ENCODE measurements at places on chromosomes 5 and 9.

DNA sequence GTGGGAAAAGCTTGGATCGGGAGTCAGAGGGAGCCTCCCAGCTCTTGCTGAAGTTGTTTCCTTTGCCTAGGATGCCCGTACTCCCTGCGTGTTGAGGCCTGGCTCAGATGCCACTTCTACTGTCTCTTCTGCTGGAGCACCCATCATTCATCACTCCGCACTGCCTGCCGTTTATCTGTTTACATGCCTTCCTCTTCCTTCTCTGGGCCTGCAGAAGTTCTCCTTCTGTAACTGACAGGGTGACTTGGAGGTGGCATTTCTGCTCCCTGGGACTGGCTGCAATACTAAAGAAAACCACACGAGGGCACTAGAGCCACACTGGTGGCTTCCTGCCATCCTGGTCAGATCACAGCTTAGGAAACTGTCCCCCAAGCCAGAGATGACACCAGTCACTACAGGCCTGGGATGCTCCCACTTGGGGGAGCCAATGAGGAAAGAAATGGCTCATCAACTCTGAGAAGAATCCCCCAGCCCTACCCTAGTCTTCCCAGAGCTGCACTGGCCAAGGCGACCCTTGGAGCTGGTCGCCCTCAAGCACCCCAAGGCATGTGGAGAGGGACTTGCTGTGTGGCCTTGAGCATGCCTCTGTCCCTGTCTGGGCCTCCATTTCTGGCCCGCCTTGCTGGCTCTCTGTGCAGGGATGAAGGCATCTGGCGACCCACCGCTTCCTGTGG lies 9.7 kb upstream of the SLC25A51 start:
- peak; percentile 67 for DNase-seq

DNA sequence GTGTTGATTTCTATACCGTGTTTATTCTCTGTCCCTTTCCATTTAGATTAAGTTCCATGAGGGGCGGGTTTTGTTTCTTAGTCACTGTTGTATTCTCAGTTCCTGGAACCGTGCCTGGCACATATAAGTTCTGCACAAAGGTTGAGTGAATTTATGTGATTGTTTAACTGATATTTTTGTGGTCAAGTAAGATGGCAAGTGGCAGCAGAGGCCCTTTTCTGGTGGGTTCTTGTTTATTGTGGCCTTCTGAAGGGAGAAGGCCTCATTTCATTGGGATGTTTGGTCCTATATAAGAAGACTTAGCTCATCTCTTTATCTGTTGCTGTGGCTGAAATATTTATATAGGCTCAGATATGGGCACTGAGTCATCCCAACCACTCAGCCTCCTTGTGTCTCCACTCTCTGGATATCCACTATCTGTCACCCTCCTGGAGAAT lies 262.5 kb downstream of the PSAT1 start:
- DNase-seq = no peak

DNA sequence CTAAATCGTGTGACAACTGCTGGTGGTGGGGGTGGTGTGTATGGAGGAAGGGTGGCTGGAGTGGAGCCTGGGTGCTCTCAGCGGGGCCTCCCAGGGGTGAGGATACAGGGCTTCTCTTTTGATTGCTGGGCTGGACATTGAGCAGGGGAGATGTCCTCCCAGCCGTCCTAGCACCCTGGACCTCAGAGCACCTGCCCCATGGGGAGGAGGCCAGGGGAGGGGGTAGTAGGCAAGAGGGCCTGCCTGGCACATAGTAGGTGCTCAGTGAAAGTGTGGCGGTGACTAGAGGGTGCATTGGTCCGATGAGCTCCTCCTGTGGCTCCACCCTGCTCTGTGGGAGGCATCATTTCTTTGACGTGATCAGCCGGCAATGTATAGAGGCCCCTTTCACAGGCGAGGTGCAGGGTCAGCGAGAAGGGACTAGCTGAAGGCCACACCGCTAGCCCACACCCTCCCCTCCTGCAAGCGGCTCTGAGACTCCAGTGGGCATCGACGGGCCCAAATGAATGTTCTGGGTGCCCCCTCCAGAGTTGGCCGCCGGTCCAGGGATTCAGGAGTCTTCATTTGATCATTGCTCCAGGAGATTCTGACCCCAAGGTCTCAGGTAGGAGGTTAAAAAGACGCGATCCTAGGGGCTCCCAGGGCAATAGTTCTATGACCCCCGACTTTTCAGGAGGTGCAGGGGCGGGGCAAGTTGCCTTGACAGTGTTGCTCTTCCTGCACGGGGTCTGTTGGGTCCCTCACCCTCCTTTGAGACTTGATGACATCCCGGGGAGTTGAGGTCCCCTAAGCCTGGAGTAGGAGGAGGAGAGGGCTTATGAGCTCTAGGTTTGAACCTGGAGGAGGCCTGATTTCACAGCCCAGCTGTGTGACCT lies 255.5 kb downstream of the PBX3 start:
- DNase-seq = no peak

GRCh38 chr5:142645456-142645855 lies 40.4 kb downstream of the FGF1 start:
- no peak for DNase-seq

GRCh38 chr9:34987160-34987901 lies 2.2 kb upstream of the DNAJB5 start:
- DNase-seq = no peak

GRCh38 chr5:115460472-115460871 lies 84.1 kb downstream of the FEM1C start:
- no peak for DNase-seq

DNA sequence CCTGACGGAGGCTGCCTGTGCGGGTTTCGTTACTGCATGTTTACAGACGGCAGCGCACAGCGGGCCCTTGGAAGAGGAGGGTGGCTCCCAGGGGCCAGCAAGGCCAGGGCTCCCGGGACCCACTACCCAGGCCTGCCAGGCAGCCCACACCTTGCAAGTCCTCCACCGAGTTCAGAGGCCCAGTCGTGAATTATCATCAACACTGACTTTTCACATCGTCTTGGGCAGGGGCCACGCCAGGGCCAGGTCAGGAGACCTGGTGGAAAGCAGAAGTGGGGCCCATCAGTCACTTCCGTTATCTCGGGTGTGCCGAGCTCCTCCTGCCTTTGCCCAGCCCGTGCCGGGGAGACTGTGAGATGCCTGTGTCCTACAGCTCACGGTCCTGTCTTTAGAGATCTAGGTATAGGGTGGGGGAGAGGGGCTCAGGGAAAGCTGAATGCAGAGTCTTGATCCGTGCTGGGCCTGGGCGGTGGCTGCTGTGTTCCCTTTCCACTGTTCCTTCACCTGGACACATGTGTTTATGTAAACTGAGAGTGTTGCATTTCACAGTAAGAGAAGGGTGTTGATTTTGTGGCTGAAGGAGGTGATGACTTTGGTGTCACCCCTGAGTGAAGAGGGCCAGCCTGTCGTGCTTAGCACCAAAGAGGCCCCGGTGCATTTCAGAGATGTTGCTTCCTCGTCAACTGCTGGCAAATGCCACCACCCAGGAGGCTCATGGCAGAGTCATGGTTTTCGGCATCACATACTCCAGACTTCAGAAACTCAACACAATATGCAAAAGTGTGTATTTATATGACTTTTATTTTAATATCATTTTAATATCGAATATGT lies 175.2 kb downstream of the GAPVD1 start:
- DNase-seq = no peak

- DNase-seq = no peak
These were observed 5.9 kb downstream of the NCS1 start for GRCh38 chr9:130177898-130178805.

DNA sequence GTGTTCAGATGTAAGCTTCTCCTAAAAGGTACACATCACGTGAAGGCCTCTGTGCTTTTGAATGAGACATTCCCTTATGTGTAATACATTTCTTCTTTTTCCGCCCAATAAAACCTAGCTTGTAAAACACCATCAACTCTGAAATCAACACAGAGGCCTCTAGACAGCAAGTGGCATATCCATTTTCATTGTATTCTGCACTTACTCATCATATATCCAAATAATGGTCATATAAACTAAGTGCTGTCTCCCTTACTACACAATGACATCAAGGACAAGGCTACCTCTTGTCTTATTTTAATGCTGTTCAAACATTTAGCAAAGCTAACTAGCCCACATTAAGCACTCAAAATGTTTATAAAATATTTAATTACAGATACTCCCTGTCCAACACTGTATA lies 108.5 kb downstream of the ELAVL2 start:
- DNase-seq = no peak

GRCh38 chr5:32859211-32859641 lies 148.1 kb downstream of the NPR3 start:
- DNase-seq = no peak
